MM.1S (cell line): ENCODE measurements at places on chromosomes 2 and 18.

DNA sequence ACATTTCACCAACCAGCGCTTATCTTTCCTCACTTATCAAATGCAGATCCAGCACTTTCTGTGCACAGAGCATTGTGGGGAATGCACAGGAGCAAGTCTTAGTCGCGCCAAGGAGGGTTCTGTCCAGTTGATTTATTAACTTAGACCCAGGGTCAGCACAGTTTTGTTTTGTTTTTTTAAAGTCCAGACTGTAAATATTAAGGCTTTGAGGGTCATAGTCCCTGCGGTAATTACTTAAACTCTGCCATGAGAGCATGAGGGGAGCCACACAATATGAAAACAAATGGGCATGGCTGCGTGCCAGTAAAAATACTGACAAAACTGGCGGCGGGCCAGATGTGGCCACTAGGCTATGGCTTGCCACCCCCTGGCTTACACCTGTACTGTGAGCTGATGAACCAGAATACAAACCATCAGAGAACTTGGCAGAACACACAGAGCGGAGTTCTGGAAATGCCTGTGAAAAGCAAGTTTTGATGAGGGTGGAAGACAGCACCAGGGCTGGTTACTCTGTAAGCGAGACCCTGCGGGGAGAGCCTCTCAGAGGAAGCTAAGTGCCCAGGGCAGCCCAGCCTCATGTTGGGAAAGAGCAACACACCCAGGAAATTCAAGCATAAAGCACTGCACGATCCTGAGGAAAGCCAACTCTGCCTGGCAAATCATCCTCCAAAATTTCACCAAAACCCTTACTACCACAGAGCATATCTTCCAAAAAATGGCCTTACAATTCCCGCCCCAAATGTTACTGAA, 43.6 kb downstream of the L3MBTL4 start:
- DNase-seq, result no peak

- DNase-seq, result no peak
Observed at GRCh38 chr18:61797696-61798590, 94.9 kb downstream of the RNF152 start.

GRCh38 chr2:117190856-117191559, 623.5 kb upstream of the DDX18 start:
- DNase-seq, result no peak

DNA sequence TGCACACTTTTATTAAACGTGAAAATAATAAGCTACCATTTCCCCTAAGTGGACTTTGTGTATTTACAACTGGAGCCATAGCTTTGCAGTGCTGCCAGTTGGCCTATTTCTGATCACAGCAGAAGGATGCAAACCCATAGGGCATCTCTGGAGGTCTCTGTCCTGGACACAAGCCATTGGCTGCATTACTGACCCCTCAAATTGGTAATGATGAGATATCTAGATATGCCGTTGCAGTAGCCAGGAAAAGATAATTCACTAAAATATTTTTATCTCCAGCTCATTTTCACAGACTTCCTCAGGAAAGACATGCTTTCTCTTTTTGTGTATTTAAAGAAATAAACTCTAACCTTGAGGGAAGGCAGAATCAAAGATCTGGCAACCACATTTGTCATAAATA, 182.5 kb downstream of the TDRD15 start:
- DNase-seq, result no peak

GRCh38 chr2:229634601-229635370, 79.6 kb downstream of the DNER start:
- no peak for DNase-seq

DNA sequence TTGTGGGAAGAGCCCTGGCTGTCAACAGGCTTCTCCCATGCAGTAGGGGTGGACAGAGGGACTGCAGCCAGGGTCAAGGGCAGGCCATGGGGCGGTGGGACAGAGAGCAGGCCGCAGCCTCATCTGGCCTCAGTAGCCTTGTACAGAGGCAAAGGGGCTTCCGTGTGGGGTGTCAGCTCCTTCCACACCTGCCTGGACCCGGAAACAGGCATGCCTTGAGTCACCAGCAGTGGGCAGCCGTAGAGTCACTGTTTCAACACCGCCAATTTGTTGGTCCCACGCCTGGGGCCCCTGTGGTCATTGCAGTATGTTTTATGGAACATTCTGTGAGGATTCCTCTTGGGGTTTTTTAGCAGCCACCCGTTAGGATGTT, 173.0 kb downstream of the SMAD7 start:
- DNase-seq, result no peak

- no peak for DNase-seq
Observed at GRCh38 chr2:155583674-155584195, 748.8 kb downstream of the NR4A2 start.

- no peak for DNase-seq
Observed at GRCh38 chr2:191115391-191115790, 35.4 kb downstream of the STAT4 start.

- DNase-seq, result no peak
Observed at GRCh38 chr2:55311444-55311870, 42.4 kb upstream of the MTIF2 start.

GRCh38 chr2:191703079-191703725, 25.3 kb downstream of the NABP1 start:
- DNase-seq, result no peak

- no peak for DNase-seq
Observed at GRCh38 chr2:48529676-48530032, 300 bp upstream of the STON1 start.

DNA sequence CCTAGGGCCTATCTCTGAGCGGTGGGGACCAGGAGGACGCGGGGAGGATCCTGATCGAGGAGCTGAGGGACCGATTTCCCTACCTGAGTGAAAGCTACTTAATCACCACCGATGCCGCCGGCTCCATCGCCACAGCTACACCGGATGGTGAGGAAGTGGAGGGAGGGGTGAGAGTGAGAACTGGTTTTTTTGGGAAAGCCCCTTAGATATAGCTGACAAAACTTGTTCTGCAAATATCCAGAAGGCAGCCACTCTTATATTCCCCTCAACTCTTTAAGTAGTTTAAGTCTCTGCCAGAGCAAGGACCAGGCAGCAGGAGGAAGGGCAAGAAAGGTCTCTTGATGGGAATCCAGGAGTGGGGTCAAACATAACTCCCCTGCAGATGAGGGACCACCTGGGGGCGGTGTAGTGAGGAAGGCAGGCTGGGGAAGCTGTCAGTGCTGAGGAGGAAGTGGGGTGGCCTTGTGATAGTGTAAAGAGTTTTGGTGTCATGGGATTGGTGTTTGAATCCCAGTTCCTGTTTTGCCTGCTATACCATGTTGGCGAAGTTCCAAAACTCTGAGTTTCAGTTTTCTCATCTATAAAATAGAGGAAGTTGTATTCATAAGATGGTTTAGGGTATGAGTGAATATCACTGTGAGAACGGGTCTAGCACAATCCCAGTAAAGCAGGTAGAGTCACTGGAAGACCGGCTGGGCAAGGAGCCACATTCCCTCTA, 3.4 kb downstream of the NAGK start:
- DNase-seq, result peak; percentile 67

GRCh38 chr18:79922971-79923411, 28.5 kb downstream of the SLC66A2 start:
- DNase-seq, result no peak

DNA sequence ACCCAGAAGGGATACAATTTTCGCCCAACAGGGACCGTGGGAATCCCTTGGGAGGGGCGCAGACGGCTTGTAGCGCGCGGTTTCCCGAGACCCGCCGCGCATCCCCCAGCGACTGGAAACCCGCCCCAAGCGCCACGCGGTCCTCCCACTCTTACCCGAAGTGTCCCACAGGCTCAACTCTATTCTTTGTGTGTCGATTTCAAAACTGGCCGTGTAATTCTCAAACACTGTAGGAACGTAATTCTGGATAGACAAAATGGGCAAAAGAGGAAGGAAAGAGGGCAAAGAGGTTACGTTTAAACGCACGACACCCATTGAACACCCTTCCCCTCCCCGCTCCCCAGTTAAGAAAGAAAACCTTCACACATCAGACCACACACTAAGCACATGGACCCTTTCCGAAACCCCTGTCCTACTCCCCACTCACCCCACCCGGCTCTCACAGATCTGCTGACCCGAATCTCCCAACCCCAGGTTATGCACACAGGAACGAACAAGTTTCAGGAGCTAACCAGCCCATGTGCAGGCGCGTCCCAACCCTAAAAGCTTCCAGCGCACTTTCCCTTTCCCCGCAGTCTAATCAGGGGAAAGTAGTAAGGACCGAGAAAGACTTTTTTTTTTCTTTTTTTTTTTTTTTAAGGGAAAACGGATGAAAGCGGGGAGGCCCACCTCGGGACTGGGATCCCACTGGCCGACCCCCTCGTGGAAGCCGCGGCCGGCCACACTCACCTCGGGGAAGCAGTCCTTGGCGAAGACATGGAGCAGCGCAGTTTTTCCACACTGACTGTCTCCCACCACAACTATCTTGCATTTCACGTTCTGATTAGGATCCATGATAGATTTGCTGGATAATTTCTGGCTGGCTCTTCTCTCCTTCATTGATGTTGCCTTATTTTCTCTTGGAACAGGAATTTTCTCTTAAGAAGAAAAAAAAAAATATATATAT, 655 bp downstream of the RND3 start:
- peak; percentile 44 for DNase-seq

DNA sequence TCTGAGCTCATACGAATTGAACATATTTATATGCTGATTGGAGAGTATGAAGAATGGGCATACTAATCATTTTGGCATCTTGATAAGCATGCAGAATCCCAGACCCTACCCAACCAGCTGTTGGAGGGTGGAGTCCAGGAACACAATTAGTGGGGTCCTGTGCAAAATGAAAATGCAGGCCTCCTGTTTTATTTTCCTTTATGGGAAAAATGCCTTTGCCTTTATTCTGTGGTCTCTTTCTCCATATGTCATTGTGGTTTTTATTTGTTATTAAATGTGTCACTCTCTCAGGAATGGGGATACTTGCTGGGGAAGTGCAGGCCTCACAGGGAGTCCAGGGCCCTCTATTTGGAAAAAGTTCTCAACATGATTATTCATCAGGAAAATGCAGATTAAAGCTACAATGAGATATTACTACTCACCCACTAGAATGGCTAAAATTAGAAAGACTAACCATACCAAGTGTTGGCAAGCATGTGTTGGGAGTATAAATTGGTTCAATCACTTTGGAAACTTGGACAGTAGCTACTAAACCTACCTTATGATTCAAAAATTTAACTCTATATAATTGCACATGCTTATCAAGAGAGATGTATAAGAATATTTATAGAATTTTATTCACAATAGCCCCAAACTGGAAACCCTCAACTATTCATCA, 223.1 kb upstream of the FBXO11 start:
- DNase-seq, result no peak

DNA sequence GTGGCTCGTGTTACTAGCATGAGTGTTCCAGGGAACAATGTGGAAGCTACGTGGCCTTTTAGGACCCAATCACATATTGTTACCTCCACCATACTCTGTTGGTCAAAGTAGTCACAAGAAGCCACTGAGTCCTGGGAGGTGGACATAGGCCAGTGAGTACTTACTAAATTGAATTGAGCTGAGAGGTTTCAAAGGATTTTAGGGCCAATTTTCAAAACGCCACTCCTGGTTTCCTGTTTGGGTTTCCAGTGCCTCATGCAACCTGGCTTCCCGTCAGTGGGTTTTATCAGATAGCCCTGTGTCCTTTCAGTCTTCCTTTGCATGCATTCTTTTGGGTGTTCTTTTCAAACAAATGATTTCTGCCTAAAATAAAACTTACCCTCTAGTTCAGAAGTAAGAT, 56.3 kb downstream of the FBLN7 start:
- no peak for DNase-seq

DNA sequence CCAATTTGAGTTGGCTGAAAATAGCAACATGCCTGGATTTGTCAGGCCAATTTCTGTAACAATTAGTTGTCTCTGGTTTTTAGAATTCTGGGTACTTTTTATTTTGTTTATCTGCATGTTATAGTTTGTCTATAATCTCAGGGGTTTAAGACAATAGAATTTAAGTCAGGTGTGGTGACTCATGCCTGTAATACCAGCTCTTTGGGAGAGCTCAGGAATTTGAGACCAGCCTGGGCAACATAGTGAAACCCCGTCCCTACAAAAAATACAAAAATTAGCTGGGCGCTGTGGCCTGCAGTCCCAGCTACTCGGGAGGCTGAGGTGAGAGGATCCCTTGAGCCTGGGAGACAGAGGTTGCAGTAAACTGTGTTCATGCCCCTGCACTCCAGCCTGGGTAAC, 114.4 kb upstream of the GLS start:
- DNase-seq, result no peak

DNA sequence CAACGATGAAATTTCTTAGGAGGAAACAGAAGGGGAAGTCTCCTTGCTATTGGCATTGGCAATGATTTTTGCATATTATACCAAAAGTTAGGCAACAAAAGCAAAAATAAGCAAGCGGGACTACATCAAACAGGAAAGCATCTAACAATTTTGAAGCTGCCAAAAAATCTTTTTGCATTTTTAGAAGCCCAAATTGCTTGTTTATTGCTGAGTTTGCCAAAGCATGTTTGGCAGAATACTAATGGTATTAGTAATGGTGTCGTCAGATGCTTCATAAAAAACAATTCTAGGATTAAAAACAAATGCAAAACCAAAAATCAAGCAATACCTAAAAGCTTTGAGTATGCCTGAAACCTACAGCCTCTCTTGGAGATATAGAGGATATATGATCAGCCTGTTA, 80.0 kb downstream of the GALR1 start:
- DNase-seq, result no peak

DNA sequence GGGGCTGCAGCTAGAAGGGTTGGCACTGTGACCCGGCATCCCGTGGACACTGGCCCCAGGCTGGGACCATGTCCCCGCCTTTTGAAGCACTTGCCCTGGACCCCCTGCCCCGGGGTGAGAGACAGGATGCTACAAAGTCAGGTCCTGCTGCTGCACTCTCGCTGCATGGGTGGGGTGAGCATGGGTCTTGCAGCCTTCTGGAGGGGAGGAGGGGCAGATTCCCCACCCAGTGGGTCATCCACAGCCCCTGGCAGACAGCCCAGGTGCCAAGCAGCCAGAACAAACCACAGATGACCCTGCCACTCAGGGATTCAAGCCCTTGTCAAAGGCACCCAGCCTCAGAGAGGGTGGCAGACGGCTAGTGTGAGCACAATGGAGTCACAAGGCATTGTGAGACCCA, 5.7 kb upstream of the NMUR1 start:
- DNase-seq, result no peak

- no peak for DNase-seq
Observed at GRCh38 chr18:46262856-46263255, 158.7 kb downstream of the HAUS1 start.

- DNase-seq, result no peak
Observed at GRCh38 chr2:77552956-77553355, 30.8 kb upstream of the LRRTM4 start.

- no peak for DNase-seq
Observed at GRCh38 chr2:46679761-46680160, 200.4 kb downstream of the TMEM247 start.

GRCh38 chr18:10798727-10799550, 273.1 kb downstream of the NAPG start:
- peak; percentile 17 for DNase-seq

DNA sequence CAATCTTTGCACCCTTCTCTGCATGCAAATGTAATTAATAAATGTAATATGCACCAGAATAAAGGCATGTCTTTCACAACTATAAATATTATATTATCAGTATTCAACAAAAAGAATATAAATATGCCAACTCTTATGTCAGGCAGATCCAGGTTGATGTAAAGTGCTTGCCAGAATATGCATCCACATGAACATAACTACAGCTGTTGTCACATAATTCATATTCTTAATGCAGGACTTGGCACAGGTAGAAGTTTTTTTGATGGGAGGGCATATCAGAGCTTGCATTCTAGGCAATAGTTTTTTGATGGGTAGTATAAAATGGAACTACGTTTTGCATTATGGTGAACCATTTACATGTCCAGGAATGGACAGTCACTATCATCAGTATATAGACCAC, 544.3 kb downstream of the ZNF804A start:
- no peak for DNase-seq
